Fibroblast of mammary gland (primary cell): ENCODE measurements at places on chromosomes 2 and 18.
A peak's percentile ranks its signal among the peaks of the same experiment; 100 is the strongest.

- DNase-seq: no peak
Measured at GRCh38 chr2:126890551-126891450, 7.9 kb upstream of the TEX51 start.

- DNase-seq: peak; percentile 27
Measured at GRCh38 chr2:131094463-131095281, 1.4 kb upstream of the FAM168B start.

GRCh38 chr18:7737550-7737949, 170.4 kb downstream of the PTPRM start:
- no peak for DNase-seq

GRCh38 chr2:161681046-161681445, 56.8 kb downstream of the SLC4A10 start:
- peak; percentile 74 for DNase-seq

GRCh38 chr18:74869904-74870863, 272.5 kb downstream of the ZNF407 start:
- no peak for DNase-seq

- DNase-seq: no peak
Measured at GRCh38 chr2:185745864-185746859, 7.6 kb downstream of the FSIP2 start.

- DNase-seq: no peak
Measured at GRCh38 chr2:189802396-189802912, 18.2 kb downstream of the PMS1 start.

- DNase-seq: peak; percentile 49
Measured at GRCh38 chr2:217980036-217980435, 22.8 kb downstream of the TNS1 start.

DNA sequence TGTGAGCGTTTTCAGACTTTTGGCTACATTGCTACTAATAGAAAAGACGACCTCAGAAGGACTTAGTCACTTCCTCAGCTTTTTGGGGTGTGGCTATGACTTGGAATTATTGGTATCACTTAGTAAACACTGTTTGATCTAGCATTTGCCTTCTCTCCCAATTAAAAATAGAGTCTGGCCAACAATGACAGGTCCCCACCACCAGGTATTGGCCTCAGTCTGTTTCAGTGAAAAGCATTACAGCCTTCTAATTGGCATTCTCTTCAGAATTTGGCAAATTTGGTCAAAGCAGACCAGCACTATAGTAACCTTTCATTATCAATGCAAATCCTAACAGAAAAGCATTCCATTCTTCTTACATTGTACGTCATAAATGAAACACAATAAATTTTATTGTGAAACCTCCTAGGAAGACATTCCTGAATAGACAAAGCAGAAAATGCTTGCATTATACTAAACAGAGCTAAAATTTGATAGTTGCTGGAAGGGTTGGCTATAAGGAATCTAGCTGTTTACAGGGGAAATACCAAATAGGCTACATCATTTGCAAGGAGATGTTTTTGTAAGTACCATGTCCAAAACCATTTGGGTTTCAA, 613.9 kb downstream of the IRS1 start:
- DNase-seq: peak; percentile 92

GRCh38 chr18:26617151-26617554, 68.8 kb upstream of the KCTD1 start:
- DNase-seq: peak; percentile 91

DNA sequence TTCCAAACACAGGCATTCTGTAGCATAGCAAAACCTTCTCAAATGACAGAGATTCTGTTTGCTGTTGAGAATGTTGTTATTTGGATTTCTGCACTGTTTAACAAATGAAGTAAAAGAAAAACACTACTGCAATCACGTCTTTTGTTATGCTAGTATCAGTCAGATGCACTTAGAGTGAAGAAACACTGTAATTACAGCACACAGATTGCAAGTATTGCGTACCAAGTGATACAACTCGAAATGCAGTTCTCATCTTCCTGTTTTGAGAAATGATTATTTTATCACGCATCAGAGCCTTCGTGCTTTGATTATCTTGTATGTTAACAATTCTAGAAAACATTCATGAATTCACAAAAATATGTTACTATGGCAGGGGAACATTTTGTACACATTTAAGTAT, 41.8 kb upstream of the KLF11 start:
- DNase-seq: no peak

DNA sequence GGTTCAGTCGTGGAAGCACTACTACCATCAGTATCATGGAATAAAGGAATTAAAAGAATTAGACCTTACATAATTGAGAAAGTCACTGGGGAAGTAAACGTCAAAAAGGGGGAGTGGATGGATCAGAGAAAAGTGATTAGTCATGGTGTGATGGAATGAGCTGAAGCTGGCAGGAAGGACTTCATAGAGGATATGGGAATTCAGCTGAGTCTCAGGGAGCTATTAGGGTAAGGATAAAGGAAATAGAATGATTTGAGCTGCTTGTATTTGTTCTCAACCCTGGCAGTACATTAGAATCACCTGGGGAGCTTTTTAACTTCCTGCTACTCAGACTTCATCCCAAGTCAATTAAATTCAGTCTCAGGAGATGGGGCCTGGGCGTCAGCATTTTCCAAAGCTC, 53.4 kb upstream of the SETBP1 start:
- DNase-seq: peak; percentile 69

GRCh38 chr2:62150597-62151305, 45.2 kb upstream of the B3GNT2 start:
- DNase-seq: peak; percentile 37

- no peak for DNase-seq
Measured at GRCh38 chr2:16346671-16347070, 319.0 kb downstream of the CYRIA start.

- no peak for DNase-seq
Measured at GRCh38 chr2:236092714-236093113, 75.5 kb downstream of the GBX2 start.

DNA sequence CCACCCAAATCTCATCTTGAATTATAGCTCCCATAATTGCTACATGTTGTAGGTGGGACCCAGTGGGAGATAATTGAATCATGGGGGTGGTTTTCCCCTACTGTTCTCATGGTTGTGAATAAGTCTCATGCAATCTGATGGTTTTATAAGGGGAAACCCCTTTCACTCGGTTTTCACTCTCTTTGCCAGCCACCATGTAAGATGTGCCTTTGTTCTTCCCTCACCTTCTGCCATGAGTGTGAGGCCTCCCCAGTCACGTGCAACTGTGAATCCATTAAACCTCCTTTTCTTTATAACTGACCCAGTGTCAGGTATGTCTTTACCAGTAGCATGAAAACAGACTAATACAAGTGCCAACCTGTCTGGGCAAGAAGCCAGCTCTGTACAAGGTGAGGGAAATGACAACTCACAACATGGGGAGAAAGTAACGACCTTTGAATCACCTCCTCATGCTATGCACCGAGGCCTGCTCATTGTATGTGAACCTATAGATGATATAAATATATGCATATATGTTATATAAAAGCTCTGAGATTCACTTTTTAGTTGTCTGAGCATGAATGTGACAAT, 162.2 kb downstream of the ALPK2 start:
- DNase-seq: no peak

DNA sequence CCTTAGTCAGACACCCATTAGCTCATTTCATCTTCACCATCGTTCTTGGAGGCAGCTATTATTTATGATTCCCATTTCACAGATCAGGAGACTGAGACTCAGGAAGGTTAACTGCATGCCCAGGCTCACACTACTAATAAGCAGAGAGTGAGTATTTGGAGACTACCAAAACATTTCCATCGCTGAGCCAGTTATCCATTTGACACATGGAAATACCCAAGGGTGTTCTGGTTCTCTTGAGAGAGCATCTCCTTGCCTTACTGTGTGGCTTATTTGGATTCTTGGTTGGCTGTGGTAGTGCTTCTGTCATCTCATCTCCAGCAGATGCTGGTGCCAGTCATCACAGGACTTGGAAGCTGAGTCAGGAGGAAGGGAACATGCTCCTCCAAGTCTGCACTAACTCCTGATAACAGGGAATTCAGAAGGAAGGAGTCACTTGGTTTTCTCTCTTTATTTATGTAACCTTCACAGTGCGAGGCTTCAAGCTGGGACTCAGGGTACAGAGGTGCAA, 55.2 kb downstream of the RASGRP3 start:
- DNase-seq: peak; percentile 57

- DNase-seq: no peak
Measured at GRCh38 chr2:236143811-236144210, 24.4 kb downstream of the GBX2 start.

- no peak for DNase-seq
Measured at GRCh38 chr2:132667706-132668105, 2.3 kb downstream of the LYPD1 start.

DNA sequence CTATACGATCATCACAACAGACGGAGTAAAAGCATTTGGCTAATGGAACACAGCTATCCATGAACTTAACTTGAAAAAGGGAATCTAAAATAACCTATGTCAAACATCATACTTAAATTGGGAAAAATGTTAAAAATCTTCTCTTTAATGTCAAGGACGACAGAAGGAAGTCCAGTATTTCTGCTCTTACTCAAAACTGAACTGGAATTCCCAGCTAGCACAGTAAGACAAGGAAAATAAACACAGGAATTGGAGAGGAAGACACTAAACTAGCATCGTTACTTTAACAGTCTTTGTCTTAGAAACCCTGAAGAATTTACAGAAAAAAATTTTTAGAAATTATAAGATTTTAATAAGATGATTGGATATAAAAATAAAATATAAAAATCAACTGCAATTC, 112.6 kb downstream of the HDAC4 start:
- DNase-seq: no peak

GRCh38 chr2:218006741-218007140, 3.9 kb upstream of the TNS1 start:
- peak; percentile 96 for DNase-seq

GRCh38 chr2:18860179-18860578, 270.8 kb upstream of the NT5C1B start:
- no peak for DNase-seq

DNA sequence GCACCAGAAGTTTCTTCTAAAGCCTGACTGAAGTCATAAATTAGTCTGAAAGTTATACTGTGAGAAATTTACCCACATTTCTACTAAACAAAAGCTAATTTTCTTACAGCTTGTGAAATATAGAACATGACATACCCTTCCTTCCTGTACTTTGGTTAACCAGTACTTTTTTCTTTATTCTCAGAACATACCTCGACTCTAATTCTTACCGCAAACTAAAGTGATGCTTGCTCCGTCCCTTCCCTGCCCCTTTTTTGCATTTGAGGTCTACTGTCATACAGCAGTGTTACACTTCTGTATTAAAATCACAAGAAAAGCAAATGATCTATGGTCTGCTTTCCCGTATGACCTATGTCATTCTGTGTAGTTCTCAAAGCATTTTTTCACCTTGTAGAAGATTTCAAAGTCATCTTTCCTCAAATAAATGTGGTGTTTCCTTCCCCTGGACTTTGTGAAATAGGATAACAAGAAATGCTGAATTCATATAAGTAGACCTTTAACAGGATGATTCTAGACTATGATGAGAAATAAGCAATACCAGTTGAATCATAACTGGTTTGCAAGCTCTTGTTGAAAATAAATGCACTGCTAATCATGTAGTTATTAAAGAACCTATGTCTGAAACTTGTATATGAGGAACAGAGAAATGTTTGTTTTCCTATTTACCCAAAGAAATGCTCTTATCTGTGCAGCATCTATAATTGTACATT, 30.4 kb downstream of the CYTIP start:
- no peak for DNase-seq

DNA sequence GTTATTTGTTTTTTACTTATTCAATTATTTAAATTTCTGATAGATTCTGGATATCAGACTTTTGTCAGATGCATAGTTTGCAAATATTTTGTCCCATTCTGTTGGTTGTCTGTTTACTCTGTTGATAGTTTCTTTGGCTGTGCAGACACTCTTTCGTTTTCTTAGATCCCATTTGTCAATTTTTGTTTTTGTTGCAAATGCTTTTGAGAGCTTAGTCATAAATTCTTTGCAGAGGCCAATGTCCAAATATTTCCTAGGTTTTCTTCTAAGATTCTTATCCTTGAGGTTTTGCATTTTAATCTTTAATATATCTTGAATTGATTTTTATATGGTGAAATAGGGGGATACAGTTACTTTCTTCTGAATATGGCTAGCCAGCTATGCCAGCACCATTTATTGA, 112.7 kb upstream of the SESTD1 start:
- DNase-seq: peak; percentile 3

GRCh38 chr18:69209761-69210160, 190.9 kb upstream of the DOK6 start:
- no peak for DNase-seq

DNA sequence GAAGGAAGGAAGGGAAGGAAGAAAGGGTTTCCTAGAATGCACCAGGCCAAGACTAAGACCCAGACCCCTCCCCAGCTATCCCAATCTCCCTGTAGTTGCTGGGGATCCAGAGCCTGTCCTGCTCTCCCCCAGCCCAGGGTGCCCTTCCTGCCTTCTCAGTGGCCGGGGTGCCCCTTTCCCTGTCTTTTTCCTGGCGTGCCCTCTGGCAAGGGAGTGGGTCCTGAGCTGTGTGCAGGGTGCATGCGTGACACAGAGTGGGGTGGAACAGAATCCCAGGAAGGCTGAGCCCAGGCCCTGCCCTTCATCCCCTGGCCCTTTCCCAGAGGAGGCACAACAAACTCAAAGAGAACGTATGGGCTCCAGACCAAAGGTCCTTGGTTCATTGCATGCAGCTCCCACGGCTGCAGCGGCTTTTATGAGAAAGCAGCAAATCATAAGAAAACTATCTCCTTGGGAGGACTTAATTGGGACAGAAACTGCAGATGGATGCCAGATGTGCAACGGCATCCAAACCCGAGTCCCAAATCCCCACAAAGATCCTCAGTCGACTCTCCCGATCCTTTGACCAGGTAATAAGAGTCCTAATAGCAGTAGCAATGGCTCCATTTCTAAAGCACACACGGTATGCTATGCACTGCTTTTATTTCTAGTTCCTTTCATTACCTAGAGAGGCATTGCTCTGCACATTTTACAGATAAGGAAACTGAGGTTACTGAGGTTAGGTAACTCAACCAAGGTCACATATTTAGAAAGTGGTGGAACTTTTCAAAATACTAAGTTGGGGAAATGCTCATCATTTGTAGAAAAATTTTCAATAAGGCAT, 12.7 kb upstream of the ARID5A start:
- peak; percentile 89 for DNase-seq

GRCh38 chr18:27731211-27731610, 445.7 kb downstream of the CDH2 start:
- no peak for DNase-seq

GRCh38 chr2:108538000-108538625, 3.8 kb downstream of the LIMS1 start:
- no peak for DNase-seq

DNA sequence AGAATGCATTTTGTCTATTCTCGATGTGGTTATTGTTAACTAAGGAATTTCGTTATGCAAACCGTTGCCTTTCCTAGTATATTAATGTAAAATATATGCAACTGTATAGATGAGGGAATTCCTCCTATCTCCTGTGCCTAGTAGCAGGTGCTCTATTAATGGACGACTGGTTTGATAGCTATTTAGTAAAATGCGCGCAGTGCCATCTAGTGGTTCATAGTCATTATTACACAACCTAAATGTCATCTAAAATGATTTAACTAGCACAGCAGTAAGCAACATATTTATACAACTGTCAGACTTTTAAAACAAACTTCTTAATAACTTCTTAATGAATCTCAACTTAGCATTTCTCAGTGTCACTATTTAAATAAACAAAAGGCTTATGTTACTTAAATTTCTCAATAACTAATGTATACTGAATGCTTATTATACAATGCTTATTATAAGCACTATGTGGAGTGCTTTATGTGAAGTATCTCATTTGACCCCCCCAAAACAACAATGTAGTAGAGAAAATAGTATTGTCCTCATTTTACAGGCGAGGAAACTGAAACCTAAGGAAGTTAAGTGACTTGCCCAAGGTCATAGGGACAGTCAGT, 77.9 kb downstream of the DTNA start:
- peak; percentile 74 for DNase-seq

- DNase-seq: no peak
Measured at GRCh38 chr2:45992741-45993475, 304.3 kb upstream of the EPAS1 start.
